ENCODE measurements at places on chromosomes 4 and X. TPM values are rescaled to one million over a fixed set of nuclear protein-coding genes. Genes with fewer than 3 reads are reported as not detected.
A peak's percentile ranks its signal among the peaks of the same experiment; 100 is the strongest.

DNA sequence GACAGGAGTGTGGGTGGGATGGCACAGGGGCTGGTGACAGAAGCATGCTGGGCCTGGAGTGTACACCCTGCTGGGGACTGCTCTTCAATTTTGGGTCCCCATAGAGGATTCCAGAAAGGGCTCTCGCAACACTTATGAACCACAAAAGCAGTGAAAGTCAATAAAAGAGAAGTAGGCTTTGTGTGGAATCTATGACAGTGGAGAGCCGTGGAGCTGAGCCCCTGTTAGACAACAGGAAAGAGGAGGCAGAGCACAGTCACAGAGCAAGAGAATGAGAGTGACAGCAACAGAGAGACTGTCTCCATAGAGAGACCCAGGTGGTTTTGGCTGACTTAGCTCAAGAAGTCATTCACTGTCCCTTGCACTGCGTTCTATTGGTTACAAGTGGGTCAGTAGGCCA is 135.1 kb upstream of the ATP6AP2 start:
- no peak for DNase-seq

DNA sequence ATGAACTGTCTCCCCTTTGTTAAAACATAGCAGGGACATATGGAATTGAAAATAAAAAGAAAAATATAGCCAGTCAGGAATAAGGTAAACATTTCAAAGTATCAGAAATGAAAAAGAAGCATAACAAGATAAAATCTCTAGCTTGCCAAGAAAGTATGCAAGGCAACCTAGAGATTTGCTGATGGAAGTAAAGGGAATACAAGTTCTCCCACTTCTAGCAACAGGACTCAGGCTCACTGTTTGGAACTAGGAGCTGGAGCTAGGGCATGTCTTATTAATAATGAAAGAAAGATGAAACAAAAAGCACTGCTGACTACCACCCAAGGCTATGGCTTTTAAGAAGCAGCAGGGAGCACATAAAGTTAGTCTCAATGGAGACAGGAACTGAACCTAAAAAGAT is 18.2 kb downstream of the ANKRD50 start:
- DNase-seq = no peak

DNA sequence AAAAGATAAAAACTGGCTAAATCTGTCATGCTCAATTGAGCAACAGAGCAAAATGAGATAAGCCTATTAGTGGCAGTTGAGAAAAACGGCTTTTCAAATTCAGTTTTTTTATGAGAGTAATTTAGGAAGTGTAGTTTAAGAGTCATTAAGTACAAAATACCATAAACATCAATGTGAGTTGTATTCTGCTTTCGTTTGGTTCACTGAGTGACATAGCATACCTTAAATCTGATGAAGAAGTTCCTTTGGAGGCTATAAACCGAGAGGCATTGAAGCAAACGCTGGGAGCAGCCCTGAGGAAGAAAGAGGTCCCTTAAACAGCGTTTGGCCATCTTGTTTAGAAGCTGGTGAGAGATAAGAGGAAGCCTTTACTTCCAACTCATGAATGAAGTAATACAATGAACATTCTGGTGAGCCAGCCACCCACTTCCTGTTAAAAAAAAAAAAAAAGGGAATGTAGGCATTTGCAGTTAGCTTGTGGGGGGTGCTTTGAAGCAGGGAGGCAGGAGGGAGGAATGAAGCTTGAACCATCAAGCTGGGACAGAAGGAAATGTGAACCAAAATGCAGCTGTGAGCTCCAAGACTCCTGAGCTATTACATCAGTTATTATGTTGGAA is 132.3 kb downstream of the ZNF330 start:
- DNase-seq = no peak

GRCh38 chr4:5034206-5034605 is 14.9 kb upstream of the CYTL1 start:
- no peak for DNase-seq

- no peak for DNase-seq
These were observed 106.3 kb upstream of the BOD1L1 start for GRCh38 chr4:13733817-13734216.

- DNase-seq = no peak
These were observed 23.0 kb downstream of the GRXCR1 start for GRCh38 chr4:42915484-42915883.

DNA sequence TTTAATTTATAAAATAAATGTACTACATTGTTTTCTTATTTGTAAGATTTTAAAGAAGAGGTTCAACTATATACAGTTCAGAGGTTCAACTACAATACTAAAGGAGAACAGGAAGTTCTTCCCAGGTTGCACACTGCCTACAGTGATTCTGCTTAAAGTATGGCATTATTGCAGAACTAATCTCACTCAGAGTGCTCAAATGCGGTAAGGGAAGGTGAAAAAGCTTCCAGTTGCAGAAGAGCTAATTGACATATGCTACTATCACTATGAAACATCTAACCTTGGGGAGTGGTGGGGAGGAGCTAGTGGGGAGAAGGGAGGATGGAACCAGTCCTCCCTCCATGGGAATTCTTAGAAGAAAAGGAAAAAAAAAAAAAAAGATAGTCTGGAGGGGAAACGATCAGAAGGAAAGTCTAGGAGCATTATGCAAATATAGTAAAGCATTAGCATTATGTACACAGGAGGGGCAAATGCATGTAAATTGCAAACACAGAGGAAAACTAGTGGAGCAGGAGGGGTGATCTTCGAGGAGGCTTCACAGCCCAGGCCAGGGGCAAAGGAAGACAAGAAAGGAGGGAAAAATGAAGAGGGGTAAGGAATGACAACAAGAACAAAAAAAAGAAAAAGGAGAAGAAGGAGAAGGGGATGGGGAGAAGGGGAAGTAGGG is 32.0 kb upstream of the MMAA start:
- no peak for DNase-seq

GRCh38 chr4:38128478-38129459 is 168.6 kb downstream of the PTTG2 start:
- DNase-seq = peak; percentile 49

- DNase-seq = no peak
These were observed 39.9 kb upstream of the CYP4V2 start for GRCh38 chr4:186151499-186151898.

- DNase-seq = no peak
These were observed 95.8 kb upstream of the EGFL6 start for GRCh38 chrX:13473442-13474163.

- no peak for DNase-seq
These were observed 501.6 kb upstream of the SMIM31 start for GRCh38 chr4:164252286-164252685.

- DNase-seq = no peak
These were observed 363.9 kb downstream of the KLHL13 start for GRCh38 chrX:117752745-117753144.

- DNase-seq = no peak
These were observed 134.5 kb upstream of the IL15 start for GRCh38 chr4:141501931-141502330.

DNA sequence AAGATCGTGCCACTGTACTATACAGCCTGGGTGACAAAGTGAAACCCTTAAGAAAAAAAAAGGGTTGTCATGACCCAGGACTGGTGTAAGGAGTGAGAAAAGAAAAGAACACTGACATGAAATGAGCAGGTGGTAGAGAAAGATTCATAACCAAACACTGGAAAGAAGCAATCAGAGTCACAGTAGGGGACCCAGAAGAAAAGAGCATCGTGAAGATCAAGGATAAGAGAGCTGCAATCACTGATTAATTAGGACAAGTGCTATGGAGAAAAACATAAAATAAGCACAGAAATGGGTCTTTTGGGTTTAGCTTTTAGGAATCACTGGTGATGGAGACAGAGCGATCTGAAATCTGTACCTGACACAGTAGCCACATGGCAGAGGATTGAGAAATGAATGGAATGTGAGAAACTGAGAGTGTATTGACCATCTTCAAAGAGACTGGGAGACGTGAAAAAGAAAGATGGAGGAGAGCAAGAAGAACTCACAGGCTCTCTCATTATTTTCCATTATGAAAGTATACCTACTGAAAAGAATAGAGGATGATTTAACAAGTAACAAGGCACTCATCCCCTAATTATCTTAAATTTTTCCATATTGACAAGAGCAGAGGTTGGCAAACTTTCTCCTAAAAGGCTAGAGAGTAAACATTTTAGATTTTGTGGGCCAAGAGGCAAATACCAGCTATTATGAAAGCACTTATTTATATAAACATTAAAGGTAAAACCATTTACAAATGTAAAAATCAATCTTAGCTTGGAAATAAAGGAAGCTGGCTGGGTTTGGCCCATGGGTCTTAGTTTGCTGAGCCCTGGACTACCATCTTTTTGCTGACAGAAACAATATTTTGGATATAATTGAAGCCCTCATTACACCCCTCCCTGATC is 7.3 kb downstream of the TMEM154 start:
- no peak for DNase-seq

DNA sequence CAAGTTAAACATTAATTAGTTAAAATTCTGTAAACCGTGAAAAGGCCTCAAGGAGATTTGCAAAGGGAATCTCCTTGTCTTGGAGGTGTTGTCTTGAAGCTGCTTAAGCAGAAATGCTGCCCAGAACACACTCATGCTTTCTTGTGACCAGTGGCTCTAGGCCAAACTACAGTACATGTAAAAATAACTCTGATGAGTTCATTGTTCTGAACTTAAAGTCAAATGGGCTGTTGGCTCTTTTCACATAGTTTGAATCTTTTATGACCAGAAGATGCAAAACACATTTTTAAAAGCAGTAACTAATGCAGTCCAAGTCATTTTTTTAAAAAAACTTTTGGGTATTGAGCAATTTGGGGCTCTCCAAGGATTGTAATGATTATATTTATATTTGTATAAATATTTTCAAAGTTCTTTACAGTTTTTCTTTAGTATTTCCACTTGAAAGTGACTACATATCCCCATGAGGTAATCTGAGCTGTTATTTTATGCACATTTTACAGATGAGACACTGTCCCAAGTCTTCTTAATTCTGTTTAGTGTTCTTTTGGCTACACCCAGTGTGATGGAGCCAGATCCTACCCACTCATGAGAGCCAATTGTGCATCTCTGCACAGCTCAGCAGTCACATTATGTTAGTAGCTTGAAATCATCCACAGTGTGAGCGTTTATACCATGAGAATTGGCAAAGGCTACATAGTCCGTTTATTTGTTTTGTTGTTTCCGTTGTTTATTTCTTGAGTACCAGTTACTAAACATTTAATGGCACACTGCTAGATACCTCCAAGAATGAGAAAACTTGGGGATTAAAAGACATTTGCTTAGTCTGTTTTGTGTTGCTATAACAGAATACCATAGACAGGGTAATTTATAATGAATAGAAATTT is 112.8 kb upstream of the ATXN3L start:
- DNase-seq = no peak

GRCh38 chr4:26321373-26322221 is 783 bp downstream of the RBPJ start:
- DNase-seq = peak; percentile 47

DNA sequence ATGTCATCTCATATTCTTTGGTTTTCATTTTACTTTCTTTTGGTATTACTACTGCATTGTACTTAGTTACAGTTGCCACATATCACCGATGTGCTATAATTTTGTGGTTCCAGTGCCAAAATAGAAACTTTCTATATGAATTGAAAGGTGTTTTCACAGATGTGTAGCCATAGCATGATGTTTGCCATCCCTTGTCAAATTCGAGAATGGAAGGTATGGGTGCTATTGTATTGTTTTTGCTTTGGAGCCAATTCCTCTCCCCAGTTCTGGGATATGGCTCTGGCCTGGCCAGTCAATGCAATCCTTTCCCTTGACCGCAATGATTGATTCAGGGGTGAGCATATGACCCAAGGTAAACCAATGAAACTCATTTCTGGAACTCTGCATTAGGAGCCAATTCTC is 86.2 kb upstream of the RPS6KA3 start:
- no peak for DNase-seq

DNA sequence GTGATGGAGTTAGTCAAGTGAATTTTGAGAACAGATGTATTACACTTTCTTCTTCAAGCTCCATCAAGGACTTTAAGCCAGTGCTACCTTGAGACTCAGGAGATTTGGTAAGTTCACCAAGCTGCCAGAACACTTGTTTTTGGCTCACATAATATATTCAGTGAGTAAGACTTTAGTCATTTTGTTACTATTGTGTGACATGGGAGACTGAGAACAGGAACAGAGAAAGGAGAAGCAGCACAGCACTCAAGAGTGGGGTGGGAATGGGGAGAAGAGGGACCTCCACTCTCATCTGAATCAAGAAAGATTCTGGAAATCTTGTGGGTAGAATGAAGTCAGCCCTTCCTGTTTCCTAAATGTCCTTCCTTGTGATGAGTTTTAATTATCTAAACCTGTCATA is 87.3 kb upstream of the TET2 start:
- no peak for DNase-seq

GRCh38 chr4:163269869-163270268 is 62.5 kb downstream of the NPY1R start:
- DNase-seq = no peak

DNA sequence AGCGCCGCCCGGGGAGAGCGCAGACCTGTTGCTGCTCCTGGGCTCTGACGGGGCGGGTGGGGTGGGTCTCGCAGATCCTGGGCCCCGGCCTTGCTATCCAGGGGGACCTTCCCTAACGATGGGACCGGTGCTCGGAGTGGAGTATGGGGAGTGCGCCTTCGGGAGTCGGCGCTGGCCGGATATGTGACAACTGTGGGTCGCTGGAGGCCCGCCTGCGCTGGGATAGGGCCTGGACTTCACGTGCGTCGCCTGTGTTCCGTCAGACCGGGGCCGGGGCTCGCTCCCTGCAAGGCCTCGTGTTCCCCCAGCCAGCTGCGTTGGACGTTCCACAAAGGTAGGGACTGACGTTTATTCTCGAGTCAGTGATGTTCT is 1.3 kb downstream of the TBL1X start:
- DNase-seq = peak; percentile 37

- no peak for DNase-seq
These were observed 221.6 kb upstream of the FTHL17 start for GRCh38 chrX:31293409-31293808.

GRCh38 chr4:8544741-8545438 is 35.3 kb upstream of the GPR78 start:
- no peak for DNase-seq

The CENPE gene
- total RNA-seq = 23.2 TPM

The HMGN5 gene
- 7.5 TPM for total RNA-seq

The FRAS1 gene
- 4.0 TPM for total RNA-seq

The TXK gene
- 0.72 TPM for total RNA-seq

The SPARCL1 gene
- 18.4 TPM for total RNA-seq

The PNMA3 gene
- total RNA-seq = 0.21 TPM

The SLC10A6 gene
- total RNA-seq = 0.40 TPM

The EGF gene
- 2.2 TPM for total RNA-seq

The EPHA5 gene
- 0.07 TPM for total RNA-seq

The GALNT7 gene
- 138 TPM for total RNA-seq

The CABS1 gene
- total RNA-seq = not detected

The ZFP42 gene
- 0.12 TPM for total RNA-seq

All from colonic mucosa (tissue), 4 donors.